ENCODE measurements at places on chromosomes 13 and 19.

DNA sequence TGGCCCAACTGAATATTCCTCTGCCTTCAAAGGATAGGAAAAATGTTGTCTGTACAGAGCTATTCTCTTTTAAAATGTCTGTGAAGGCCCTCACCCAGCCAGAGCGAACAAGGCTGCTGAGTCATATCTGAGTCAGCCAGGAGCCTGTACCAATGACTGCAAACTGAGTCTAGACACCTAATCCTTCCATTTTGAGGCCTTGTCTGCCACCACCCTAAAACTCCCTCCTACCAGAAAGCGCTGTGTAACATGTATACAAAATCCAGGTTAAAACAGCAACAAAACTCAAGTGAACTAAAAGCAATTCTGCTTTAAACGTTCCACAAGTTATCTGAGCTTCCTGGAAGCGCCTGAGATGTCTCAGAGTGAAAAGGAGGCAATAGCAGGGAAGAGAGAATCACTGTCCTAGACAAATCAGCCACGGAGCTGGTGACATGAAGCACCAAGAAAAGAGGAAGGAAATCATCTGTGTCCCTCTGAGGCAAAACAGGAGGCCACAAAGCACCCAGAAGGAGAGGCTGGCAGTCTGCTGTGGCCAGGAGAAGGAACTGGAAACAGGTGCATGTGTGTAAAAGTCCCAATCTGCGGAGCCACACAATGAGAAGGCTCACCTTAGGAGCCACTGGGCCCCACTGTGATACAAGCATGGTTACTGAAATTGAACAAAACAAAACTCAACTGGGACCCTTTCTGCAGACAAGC, 10.2 kb downstream of the DHRS12 start:
- no peak for DNase-seq

- DNase-seq = no peak
Observed at GRCh38 chr13:46348961-46349360, 38.1 kb downstream of the RUBCNL start.

GRCh38 chr19:49019242-49019932, 2.5 kb upstream of the LHB start:
- peak; percentile 89 for DNase-seq

DNA sequence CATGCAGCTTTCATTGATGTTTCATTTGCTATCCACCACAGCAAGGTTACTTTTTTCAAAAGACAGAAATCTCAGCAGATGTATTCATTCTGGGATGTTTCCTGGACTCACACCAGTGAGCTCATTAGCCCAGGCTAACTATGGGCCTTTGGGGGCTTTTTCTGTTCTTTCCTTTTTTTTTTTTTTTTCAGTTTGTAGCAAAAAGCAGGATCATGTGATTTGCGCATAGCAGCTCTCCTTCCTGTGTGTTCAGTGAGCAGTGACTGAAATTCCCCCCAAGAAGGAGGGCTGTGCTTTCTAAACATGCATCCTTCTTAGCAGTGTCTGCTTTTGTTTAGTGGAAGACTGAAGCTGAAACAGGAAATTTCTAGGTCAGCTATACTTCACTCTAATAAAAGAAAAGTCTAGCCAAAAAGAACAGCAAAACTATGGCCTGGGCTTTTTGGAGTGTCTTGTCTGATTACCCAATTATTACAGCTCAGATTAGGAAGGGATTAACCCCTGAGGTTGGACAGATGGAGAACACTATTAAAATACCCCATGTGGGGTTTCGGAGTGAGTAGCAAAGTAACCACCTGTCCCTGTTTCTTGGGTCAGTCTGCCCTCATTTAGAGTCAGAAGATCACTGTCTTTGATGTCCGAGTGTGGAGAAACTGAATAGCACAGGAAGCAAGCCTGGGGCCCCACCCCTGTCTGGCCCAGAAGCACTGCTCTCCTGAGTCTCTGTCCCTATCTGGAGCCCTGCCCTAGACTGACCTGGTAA, 8.9 kb upstream of the AMER2 start:
- no peak for DNase-seq

DNA sequence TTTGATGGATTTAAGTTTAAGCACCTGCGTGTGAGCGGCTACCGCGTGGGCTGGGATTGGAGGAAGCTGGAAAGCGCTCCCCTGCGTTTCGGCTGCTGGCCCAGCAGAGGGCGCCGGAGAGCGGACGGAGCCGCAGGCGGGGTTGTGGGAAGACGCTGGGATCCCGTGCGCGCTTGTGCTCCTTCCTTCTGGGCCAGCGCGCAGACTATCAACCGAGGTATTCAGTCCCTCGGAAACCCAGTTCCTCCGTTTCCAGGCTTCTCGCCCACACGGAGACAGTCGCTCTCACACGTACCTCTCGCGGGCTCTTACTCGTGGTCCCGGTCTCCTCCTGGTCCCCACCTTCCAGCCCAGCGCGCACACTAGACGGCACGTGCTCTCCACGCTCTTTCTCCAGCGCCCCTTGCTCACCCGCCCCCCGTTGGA, 28.8 kb downstream of the EPN1 start:
- peak; percentile 76 for DNase-seq

DNA sequence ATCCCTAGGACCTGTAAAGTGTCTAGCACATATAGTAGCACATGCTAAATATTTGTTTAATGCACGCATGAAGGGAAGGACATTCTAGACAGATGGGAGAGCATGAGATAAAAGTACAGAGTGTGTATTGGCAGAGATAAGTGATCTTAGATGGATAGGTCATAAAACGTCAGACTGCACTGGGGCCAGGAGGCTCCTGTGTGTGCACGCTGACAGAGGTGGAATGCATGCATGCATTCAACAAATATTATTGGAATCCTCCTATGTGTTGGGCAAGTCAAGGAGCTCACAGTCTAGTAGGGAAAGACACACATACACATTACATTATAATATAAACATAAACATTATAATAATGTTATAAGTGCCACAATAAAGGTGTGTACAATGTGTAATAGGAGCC, 73.3 kb downstream of the FGF9 start:
- no peak for DNase-seq

DNA sequence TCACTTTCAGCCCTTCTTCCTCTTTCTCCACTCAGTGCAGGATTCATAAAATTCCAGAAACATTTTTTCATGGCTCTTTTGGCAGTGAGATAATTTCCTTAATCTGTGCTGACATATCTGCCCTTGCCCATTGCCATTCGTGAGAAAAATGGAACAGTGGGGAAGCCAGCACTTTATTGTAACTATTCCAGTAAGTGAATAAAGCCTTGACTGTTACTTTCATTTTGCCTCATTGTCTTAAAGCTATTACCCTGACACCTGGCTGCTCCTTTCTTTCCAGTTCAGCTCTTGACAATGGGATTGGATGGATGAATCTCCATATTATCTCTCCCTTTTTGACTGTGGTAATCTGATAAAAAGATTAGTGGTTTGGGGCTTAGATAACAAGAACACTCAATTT, 1068.1 kb upstream of the PCDH20 start:
- DNase-seq = no peak

- no peak for DNase-seq
Observed at GRCh38 chr19:7645656-7646425, 8.9 kb downstream of the STXBP2 start.

GRCh38 chr13:32426191-32426989, 1.5 kb downstream of the N4BP2L1 start:
- peak; percentile 64 for DNase-seq

- DNase-seq = no peak
Observed at GRCh38 chr13:48028066-48028465, 9.5 kb upstream of the NUDT15 start.

GRCh38 chr13:48232420-48233045, 473 bp upstream of the ITM2B start:
- DNase-seq = no peak

DNA sequence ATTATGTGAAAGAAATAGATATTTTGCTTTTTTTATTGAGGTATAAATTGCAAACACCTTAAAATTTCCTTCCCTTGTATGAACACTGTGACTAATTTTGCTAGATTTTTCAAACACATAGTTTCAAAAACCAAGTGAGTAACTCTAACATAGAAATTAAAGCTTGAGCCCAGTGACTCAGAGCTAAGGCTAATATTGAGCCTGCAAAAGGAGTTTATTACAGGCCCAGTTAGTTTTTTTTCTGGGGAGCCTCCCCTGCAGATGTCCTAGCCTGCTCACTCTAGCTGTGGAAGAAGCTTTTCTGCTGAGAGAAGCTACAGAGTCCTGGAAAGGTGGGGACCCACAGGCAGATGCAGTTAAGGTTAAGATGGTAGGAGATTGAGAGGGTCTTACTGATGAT, 3.4 kb downstream of the ZNF430 start:
- DNase-seq = no peak

- no peak for DNase-seq
Observed at GRCh38 chr13:59086147-59086546, 1077.6 kb downstream of the DIAPH3 start.

DNA sequence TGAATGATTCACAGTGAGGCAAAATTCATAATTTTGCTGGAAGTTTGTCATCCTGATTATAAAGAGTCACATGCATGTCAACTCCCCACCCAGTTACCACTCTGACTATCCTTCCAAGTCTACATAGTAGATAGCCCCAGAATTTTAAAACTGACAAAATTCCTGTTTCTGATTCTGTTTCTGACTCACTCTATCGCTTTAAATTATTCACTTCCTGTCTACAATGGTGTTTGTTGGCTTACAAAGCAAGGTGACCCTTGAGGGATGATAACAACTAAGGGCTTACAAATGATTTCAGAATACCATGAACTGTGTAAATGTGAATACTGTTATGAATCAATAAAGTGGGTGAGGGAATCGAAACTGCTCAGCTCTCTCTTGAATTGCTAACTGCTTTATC, 98.7 kb upstream of the KL start:
- no peak for DNase-seq

- DNase-seq = no peak
Observed at GRCh38 chr13:73607489-73608156, 526.6 kb downstream of the KLF12 start.

DNA sequence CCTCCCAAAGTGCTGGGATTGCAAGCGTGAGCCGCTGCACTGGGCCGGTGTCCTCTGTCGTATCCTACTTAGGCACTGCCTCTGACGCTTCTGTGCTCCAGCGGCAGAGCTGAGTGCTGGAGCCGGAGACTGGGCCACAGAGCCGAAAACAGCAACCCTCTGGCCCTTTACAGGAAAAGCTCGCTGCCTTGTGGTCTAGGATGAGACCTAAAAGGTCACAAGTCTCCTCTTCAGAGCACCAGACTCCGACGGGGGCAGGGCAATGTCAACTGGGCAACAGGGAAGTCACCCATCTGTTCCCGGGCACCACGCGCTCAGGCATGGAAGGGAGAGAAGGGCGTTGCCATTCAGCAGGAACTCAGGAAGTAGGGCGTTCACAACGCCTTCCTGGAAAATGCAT, 91.7 kb downstream of the GADD45B start:
- DNase-seq = peak; percentile 67

GRCh38 chr19:43726736-43727592, 11.1 kb downstream of the IRGC start:
- DNase-seq = no peak

DNA sequence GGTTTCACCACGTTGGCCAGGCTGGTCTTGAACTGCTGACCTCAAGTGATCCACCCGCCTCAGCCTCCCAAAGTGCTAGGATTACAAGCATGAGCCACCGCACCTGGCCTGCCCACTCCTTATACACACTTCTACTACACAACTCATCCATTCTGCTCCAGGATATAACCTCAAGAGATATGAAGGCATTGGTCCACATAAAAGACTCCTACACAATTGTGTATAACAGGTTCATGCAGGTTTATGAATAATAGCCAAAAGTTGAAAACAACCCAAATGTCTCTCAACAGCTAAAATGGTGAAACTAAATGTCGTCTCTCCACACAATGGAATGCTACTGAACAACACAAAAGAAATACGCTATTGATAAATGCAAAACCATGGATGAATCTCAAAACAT, 58.1 kb downstream of the INSR start:
- DNase-seq = no peak

DNA sequence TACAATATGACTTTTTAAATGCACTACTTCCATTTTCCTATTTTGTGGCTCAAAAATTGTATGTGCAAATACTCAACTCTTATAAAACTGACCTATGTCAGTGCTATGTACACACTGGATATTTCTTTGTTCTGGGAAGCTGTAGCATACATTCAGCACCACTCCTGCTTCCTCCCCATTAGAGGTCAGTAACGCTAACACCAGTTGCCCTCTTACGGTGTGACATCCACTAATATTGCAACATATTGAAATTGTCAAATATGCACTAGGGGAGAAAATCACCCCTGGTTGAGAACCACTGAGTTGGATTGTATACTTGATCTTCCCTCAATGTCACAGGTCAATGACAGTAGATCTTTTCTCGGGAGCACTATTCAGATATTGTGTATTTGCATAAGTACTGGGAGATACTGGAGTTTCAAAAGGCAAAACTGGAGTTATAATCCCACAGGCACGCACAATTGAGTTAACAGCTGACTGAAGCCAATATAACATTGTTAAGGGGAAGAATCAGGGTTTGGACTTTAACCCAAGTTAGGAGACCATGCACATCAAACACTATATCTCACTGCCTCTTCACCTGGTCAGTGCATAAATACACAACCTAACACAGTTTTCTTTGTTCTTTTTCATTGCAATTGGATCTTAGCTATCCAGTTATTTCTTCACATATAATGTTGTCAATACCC, 1276.5 kb upstream of the MIR17HG start:
- DNase-seq = no peak

GRCh38 chr13:41858780-41859179, 102.1 kb downstream of the VWA8 start:
- DNase-seq = no peak

DNA sequence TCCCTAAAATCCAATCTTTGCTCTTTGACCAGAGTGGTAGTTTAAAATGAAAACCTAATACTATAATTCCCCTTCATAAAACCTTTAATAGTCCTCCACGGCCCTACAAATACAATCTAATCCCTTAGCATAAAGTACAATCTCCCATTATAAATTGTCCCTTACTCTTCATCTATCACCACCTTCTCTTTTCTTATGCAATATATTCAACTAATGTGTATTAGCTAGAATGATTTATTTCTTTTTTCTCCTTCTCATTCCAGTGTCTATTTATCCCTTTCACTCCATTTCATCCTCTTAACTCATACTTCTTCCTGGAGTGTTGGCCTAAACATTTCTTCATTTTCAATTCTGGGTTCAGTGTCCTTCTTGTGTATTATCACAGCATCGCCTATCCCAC, 872.1 kb upstream of the PCDH20 start:
- DNase-seq = no peak

- DNase-seq = peak; percentile 61
Observed at GRCh38 chr13:79775830-79776229, 294.9 kb downstream of the NDFIP2 start.

All from Peyer's patch (tissue), 4 donors.